Activated T-helper 2 cell treated with anti-CD3 and anti-CD28 coated beads, Interferon-gamma antibody, Interleukin-2, Interleukin-4, amounts not matched to agents 10 μg/mL and 5 μg/mL and 100 μg/mL, durations not matched to agents 14 hours and 24 hours and 36 hours (primary cell): ENCODE measurements at places on chromosomes 1 and 21. TPM values are rescaled to one million over a fixed set of nuclear protein-coding genes. Genes with fewer than 3 reads are reported as not detected.

DNA sequence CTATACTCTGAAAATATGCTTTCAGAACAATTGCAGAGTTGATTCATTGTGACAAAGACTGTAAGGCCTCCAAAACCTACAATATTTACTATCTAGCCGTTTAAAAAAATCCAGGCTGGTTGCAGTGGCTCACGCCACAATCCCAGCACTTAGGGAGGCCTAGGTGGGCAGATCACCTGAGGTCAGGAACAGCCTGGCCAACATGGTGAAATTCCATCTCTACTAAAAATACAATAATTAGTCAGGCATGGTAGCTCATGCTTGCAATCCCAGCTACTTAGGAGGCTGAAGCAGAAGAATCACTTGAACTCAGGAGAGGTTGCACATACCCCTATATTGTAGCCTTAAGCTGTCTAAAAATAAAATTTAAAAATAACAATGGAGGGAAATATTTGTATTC lies 5.3 kb upstream of the TFF2 start:
- no peak for DNase-seq

DNA sequence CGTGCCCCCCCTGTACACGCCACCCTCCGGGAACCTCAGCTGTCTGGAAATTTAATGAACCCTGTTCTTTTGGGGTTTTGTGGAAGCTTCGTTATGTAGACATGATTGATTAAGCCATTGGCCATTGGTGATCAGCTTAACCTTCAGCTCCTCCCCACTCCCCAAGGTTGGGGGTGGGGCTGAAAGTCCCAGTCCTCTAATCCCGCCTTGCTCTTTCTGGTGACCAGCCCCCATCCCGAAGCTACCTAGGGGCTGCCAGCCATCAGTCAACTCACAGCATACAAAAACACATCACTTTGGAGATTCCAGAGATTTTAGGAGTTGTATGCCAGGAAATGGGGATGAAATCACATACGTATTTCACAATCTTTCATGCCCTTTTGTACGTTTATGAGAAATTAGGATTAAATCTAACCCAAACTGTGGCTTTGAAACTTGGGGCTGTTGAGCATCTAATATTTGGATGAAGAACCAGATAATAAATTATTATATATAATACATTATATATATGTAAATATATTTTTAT lies 52.3 kb downstream of the BACE2 start:
- no peak for DNase-seq

GRCh38 chr1:48405400-48405799 lies 66.6 kb downstream of the SPATA6 start:
- no peak for DNase-seq

- DNase-seq: no peak
Measured at GRCh38 chr1:46510341-46510997, 20.8 kb downstream of the DMBX1 start.

GRCh38 chr1:41812453-41812852 lies 106.3 kb downstream of the HIVEP3 start:
- no peak for DNase-seq

DNA sequence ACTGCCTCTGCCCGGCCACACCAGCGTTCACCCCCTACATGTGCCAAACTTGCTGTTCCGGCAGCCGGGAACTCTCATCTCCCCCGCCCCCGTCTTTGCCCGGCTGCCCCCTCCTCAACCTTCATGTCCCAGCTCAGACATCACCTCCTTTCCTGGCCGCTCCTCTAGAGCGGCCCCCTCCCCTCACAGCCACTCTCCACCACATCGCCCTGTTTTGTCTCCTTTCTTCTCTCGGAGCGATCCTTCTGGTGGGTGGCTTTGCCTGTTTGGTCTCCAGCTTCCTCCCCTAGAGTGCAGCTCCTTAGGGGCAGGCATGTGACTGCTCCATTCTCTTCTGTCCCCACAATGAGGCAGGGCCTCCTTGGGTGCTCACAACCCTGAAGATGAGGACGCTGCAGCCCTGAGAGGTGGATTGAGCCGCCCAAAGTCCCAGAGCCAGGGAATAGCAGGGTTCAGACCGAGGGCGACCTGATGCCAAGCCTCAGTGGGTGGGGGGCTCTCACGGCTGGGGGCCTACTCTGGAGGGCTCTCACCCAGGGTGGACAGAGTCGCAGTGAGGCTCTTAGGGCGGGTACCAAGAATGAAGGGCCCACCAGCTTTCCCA lies 44.9 kb upstream of the ECE1 start:
- DNase-seq: no peak

DNA sequence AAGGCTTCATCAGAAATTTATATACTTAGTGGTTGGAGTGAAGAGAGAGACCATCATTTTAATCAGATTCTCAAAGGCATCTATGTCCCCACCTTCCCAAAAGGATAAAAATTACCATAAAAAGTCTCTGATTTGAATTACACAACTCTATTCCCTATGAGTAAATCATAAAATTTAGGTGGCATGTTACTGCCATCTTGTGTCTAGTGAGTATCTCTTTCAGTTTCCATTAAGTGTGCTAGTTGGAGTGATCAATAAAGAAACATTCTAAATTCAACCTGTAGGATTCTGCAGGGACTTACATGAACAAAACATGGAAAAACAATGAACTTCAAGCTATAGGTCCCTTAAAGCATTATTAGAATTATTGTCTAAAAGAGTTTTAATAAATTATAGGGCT lies 655.4 kb downstream of the LTN1 start:
- no peak for DNase-seq

Gene CHIA
- not detected in 2 replicates for total RNA-seq

Gene DENND2D
- 139 and 143 TPM in 2 replicates for total RNA-seq

Gene EPHA10
- total RNA-seq: 0.21 TPM in 1 of 2 replicates, not detected in the other
